ENCODE measurements at places on chromosomes 5 and 9.

GRCh38 chr9:93290495-93291434 is 106.8 kb downstream of the WNK2 start:
- DNase-seq = no peak

DNA sequence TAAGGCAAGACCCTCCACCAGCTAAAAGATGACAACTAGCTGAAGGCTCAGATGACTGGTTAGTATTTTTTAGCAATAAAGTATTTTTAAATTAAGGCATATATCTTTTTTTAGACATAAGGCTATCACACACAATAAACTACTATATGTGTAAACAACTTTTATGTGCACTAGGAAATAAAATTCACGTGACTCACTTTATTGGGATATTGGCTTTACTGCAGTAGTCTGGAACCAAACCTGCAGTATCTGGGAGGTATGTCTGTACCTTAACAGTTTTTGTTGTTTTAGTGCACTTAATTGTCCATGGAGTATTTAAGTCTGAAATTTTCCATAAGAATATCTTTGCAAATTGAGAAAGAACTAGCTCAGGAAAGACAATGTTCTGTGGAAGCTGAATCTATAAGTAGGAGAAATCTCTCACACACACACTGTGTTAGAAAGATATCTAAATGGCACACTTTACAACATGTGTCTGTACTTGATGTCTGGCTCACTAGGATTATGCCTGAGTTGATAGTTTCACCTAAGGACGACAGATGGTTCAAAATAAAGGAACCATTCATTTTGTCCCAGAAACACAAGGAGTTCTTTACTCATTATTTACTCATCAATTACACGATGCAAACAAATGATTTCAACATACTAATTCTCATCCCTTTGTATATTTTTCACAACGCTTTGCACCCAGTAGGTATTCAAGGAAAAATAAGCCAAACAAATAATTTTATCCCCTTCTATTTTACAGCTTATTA is 4.6 kb downstream of the RAPGEF6 start:
- DNase-seq = no peak

DNA sequence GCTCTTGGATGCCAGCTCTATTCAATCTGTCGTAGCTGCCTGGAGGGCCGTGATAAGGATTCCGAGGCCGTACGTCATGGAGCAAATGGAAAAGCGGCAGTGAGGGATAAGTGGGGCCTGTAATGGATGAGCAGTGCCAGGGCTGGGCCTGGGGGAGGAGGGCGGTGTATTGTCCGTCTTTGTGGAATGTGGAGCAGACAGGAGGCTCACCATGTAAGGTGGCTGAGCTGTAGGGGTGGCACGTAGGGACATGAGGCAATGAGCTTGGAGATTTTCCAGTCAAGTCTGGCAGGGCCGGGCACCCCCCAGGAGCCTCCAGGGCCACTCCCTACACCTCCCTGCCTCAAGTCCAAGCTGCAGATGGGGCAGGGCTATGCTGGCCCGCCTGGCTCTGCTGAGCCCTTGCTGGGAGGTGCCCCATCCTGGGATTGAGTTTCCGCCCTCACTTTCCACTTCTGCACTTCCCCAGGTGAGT is 29.2 kb downstream of the NCS1 start:
- no peak for DNase-seq

DNA sequence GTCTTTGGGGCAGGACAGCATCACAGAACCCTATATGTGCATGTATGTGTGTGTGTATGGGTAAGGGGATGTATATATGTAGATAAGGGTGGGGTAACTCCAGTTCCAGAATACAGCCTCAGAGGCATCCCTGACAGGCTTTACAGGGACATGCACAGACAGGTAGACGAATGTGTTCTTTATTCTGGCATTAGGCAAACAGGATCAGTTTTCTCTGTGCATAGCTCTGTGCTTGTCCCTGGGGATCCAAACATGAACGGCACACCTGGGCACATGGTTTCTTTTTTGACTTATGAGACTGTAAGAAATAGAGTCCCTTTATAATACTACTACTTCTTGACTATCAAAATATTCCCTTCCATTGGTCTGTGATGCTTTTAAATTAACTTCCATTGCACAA is 120.6 kb downstream of the TRIO start:
- no peak for DNase-seq

DNA sequence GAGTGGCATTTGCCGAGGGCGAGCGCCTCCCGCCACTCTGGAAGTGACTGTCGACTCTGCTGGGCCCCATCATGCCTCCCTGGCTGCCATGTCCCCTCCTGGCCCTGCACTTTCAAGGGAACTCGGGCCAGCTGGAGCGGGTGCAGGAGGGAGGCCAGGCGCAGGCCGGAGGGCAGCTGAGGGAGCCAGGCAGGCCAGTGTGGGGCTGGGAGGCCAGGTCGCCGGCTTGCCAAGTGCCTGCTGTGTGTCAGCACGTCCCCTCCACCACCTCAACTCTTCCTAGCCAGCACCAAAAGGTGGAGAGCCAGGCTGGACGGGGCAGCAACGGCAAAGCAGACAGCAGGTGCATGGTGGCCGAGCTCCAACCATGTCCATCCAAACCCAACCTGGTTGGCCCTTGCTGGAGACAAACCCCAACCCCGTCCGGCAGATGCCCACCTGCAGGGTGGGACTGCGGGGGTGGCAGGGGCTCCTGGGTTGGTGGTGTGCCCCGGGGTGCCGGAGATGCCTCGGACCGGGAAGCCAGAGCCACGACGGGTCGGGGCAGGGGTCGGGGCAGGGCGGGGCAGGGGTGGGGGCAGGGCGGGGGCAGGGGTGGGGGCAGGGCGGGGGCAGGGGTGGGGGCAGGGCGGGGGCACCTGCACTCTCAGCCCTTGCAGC is 36.5 kb upstream of the EGFL7 start:
- DNase-seq = no peak

GRCh38 chr9:21155501-21155900 is 11.0 kb downstream of the IFNA21 start:
- DNase-seq = no peak

Data from activated CD8-positive, alpha-beta T cell treated with anti-CD3 and anti-CD28 coated beads for 36 hours (primary cell).